ENCODE measurements at places on chromosomes 4 and X.

- DNase-seq: no peak
These were observed 371.6 kb upstream of the EMCN start for GRCh38 chr4:100889401-100889800.

GRCh38 chrX:36950495-36951253 lies 57.5 kb upstream of the FAM47C start:
- no peak for DNase-seq

DNA sequence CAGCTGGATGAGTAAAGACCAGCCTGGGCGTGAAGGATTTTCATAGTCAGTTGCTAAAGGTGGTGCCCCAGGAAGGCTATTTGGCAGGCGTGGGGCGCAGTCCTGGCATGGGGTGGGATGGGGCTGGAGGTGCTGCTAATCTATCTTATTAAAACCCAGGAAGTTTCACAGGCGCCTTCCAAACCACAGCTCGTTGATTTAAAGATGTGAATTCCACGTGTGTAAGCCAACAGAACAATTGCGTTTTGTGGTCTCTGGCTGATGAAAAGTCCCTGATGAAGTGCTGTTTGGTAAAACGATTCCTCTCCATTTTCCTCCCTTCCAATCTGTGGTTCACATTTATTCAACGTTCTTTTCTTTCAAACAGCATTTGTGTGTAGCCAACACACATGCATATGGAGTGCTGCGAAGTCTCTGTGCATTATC lies 105.0 kb downstream of the TBL1X start:
- DNase-seq: no peak

- DNase-seq: no peak
These were observed 47.5 kb downstream of the RAPGEF2 start for GRCh38 chr4:159150396-159150795.

GRCh38 chr4:180436361-180436760 lies 1806.8 kb upstream of the TENM3 start:
- no peak for DNase-seq

DNA sequence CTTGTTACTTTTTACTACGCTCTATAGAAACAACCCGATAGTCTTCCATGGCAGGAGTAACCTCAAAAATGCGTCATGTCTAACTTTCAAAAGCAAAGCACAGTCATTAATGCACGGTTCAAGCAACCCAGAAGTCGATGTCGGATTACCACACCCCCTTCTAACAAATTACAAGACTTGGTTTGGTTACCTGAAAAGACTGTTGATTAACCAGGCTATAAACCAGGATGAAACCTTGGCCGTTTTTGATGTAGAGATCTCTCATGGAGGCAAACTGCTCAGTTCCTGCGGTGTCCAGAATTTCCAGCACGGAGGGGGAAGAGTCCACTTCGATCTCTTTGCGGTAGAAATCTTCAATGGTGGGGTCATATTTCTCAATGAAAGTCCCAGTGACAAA lies 2.4 kb downstream of the RAP2C start:
- DNase-seq: no peak

GRCh38 chrX:151873096-151873495 lies 39.6 kb upstream of the MAGEA4 start:
- no peak for DNase-seq

GRCh38 chr4:88097301-88097700 lies 61.1 kb downstream of the ABCG2 start:
- DNase-seq: no peak

DNA sequence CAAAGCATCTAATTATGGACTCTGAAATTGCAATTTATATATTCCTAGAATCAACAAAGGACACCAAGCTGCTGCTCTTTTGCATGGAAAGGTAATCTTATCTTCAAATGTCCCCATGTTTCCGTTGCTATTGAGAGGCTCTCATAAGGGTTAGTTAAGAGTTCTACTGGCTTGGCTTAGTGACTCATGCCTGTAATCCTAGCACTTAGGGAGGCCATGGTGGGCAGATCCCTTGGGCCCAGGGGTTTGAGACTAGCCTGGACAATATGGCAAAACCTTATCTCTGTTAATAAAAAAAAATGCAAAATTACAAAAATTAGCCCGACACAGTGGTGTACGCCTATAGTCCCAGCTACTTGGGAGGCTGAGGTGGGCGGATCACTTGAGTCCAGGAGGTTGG lies 93.4 kb upstream of the RAPGEF2 start:
- DNase-seq: no peak

Data from activated CD4-positive, CD25-positive, alpha-beta regulatory T cell treated with anti-CD3 and anti-CD28 coated beads, Interleukin-2, amount 50 U/mL, for 72 hours (primary cell).